T1000 (cell line): ENCODE measurements at places on chromosomes 1 and 21.

DNA sequence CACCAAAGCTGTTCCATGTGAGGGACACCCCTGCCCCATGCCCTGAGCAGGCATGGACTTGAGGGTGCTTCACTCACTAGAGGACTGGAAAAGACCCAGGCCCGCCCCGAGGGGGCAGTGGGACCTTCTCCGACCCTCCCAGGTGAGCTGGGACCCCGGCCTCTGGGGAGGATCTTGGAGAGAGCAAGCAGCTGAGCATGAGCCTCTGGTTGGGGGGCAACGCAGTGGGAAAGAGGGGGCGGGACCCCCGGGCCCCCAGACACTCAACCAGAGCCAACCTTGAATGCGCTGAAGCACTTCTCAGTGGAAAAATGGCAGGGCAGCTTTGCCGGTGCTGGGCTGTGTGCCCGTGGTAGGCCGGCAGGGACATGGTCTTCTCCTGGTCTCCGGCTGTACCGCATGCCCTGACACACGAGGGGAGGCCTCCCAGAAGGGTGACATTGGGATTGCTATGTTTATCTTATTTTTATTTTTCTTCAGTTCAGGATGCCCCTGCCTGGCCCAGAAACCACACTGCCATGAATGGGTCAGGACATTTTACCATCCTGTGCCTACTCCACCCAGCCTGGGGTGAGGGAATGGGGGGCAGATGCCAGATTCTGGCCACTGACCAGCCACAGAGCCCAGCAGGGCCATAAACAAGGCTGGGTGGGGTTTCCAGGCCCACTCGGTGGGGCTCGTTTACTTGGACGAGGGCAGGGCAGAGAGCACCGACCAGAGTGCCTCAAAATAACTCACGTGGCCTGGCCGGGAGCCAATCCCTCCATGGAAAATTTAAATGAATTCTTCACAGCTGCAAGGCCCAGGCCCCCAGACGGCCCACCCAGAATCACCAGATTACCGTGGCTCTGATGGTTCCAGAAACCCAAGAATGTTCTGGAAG is 17.2 kb upstream of the LAPTM5 start:
- DNase-seq: no peak

DNA sequence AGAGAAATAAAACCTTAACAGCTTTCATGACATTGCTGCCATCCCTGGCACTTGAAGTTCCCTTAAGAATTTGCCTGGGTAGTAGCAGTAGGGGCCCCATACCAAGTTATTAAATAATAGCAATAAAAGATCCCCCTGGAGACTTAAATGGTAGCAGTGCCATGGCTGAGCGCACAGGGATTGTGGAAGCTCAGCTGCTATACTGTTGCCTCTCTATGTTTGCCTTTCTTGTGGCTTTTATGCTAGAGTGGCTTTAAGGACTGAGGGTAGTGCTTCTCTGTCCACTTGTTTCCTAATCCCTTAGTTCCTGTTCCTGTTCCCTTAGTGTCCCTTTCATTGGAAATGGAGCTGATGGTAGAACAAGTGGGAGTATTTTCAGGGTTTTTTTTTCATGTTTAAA is 42.1 kb downstream of the NCF2 start:
- no peak for DNase-seq

DNA sequence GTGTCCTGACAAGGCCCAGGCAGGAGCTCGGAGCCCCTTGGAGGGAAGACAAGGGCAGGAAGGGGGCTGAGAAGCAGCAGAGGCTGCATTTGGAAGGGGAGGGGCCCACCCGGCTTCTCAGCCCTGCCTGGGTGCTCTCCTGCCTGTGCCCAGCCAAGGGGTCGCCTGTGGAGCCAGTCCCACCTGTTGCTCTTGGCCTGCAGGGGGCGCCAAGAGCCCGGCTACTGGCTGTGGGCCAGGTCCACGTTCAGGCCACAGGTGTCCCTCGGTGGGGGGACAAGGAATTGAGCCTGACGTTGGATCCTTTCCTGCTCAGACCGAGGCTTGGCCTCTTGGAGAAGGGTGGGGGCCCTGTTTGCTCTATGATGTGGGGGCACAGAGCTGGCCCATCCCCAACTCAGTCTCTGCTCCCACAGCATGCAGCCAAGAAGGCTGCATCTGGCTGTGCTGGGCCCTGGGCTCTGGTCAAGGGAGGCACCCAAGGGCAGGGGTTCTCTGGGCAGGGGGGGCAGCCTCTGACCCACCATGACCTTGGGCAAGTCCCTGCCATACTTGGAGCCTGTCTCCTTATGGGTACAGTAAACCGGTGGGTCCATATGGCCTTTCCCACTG is 10.9 kb downstream of the WNT4 start:
- no peak for DNase-seq

- DNase-seq: no peak
These were observed 103.3 kb upstream of the KCNK2 start for GRCh38 chr1:214979191-214979590.

GRCh38 chr1:223423641-223424233 is 30.5 kb downstream of the CCDC185 start:
- peak; percentile 8 for DNase-seq

- DNase-seq: no peak
These were observed 1.4 kb downstream of the NPPB start for GRCh38 chr1:11857164-11857851.

DNA sequence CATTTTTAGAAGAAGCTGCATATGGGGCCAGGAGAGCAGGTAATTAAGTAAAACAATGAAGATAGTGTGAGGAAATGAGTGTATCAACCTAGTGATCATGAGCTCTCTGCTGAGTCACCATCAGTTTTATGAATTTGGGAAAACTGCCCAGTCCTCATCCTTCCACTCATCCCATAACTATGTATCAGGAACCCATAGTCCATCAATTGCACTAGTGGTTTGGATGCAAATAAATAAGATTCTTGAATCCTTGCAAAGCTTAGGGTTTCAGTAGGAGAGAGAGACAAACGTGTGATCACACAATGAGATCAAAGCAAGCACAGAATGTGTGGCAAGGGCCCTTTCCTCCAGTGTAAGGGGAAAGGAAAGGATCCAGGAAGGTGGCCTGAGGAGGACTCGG is 145.6 kb downstream of the ZZZ3 start:
- DNase-seq: peak; percentile 61

DNA sequence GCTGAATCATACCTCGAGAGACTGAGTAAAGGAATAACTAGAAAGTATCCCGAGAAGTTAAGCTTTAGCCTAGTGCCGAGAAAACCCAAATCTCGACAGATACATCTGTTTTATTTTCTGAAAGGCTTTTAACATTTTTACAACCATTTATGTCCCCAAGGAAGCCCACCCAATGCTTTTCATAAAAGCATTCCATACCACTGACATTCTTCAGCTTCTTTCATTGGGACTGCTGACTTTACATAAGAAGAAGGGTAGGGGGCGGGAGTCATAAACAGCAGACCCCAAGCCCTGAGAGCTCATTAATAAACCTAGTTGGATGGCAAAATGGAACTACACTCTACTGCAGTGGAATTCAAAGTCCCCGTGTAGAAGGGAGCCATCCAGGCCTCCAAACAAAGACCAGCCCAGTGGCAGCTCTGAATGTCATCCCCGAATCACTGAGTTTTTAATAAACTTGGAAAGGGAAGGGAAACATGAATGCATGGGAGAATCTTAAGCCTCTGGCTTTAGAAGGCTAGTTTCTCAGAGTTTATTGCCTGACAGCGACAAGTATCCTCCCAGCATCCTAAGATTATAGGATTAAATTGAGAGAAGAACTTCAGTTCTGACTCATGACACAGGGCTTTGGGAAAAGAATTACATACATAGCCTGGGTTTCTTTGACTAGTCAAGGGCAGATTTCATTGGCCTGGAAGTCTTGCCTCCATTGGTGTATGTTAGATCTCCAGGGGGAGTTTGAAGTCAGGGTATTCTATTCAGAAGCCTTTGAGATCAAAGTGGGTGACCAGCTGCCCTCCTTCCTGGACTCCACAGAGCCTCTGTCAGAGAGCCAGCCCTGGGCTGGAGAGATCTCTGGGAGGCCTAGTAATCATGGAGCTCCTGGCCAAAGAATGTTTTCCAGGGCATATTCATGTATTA is 3.7 kb downstream of the ATF3 start:
- DNase-seq: no peak

- DNase-seq: no peak
These were observed 51.4 kb upstream of the LRIG2 start for GRCh38 chr1:113021430-113022085.

GRCh38 chr1:223062177-223062576 is 80.9 kb downstream of the TLR5 start:
- no peak for DNase-seq

DNA sequence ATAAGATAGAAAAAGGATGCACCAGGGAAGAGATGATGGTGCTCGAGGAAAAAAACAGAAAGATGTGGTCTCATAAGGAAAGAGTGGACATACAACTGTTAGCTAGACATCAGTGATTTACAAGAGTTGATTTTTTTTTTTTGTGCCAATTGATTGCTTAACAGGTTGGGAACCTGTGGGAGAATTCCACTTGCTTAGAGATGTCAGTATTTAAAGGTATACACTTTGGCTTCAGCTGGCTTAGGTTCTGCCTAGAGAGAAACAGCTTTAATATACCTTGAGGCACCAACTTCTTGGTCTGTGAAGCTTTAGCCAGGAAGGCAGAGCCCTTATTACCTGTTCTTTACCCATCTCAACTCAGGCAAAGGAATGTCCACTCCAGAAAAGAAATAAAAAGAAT is 303.8 kb downstream of the PAPPA2 start:
- no peak for DNase-seq

DNA sequence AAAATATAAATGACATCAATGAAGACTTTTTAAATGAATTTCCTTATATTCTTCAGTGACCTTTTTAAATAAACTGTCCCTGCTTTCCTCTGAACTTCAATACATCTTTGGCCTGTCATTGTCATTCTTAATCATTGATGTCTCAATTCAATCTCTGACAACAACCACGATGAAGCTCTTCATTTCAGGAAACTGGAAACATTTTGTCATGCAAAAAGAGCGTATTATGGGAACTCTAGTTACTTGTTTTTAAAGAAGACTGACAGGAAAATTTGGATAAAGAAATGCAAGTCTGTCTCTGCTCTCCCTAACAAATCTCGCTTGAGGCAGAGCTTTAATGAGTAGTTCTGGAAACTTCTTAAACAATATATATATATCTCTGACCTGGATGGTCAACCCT is 535.8 kb upstream of the ADGRL2 start:
- DNase-seq: no peak

DNA sequence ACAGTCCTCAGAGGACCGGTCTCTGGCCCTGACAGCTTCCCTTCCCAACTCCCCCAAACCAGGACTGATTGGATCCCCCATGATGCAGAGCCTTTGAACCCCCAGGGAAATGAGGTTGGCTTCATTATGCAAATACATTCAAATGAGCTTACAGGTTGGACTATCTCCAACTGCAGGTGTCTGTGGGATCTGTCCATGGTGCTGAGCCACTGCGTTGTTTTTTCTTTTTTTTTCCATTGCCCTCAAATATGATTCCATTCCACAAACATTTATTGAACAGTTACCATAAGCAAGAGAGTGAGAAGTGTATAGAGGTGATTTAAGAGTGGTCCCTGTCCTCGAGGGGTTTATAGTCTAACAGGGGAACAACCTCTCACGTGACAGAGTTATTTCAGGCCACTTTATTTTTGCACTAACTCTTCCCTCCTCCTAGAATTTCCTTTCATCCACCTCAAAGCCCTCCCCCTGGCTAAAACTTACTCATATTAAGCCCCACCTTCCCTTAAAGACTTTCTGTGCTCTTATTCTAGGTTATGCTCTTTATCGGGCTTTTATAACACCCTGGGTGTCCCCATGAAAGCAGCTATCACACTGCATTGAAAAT is 21.9 kb downstream of the DLGAP3 start:
- no peak for DNase-seq

DNA sequence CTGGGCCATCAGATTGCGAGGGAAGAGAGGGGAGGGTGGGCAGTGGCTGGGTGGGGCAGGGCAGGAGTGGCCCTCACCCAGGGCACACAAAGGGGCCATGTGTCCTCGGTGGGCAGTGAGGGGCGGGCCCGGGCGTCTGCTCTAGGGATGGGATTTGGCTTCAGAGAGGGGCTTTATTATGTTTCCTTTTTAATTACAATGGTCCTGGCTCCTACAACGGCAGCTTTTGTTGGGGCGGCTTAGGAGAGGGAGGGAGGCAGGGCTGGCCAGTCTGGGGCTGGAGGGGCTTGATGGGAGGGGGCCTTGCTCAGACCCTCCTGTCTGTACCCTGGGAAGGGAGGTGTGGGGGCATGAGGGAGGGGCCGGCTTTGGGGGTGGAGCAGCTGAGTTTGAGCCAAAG is 102.8 kb upstream of the WNT4 start:
- DNase-seq: no peak

- DNase-seq: no peak
These were observed 123.0 kb upstream of the TMPRSS2 start for GRCh38 chr21:41630917-41631316.

DNA sequence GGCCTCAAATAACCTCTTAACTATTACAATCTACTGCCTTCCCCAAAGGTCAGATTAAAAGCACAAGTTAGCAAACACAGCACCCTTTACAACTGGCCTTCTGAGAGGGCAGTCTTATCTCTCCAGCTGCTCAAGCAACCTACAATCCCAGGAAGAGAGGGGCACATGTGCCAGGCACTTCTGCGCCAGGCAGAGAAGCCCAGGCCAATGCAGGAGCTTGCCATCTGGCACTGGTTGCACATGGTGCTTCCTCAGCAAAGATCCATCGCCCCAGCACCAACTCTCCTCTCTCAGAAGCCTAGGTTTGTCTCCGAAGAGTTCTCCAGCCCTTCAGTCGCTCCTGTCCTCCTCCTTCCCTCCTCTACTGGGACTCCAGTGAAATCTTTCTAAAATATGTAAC is 2.5 kb downstream of the STK40 start:
- DNase-seq: no peak

- no peak for DNase-seq
These were observed 779.6 kb upstream of the PRMT6 start for GRCh38 chr1:106276871-106277270.
